Naive B cell (primary cell): ENCODE measurements at places on chromosomes 1 and 21. TPM values are rescaled to one million over a fixed set of nuclear protein-coding genes. Genes with fewer than 3 reads are reported as not detected.

KAZN gene
- not detected for polyA plus RNA-seq

TFF3 gene
- not detected for polyA plus RNA-seq

CDA gene
- polyA plus RNA-seq: 0.30 TPM

GPR37L1 gene
- polyA plus RNA-seq: 0.50 TPM

B3GALT5 gene
- polyA plus RNA-seq: not detected

CNIH3 gene
- polyA plus RNA-seq: not detected

DNAH14 gene
- 0.43 TPM for polyA plus RNA-seq

KRTAP19-8 gene
- not detected for polyA plus RNA-seq

RSBN1 gene
- polyA plus RNA-seq: 28.7 TPM

AADACL3 gene
- not detected for polyA plus RNA-seq

SYTL1 gene
- polyA plus RNA-seq: 68.4 TPM

PLA2G2A gene
- not detected for polyA plus RNA-seq

DNA sequence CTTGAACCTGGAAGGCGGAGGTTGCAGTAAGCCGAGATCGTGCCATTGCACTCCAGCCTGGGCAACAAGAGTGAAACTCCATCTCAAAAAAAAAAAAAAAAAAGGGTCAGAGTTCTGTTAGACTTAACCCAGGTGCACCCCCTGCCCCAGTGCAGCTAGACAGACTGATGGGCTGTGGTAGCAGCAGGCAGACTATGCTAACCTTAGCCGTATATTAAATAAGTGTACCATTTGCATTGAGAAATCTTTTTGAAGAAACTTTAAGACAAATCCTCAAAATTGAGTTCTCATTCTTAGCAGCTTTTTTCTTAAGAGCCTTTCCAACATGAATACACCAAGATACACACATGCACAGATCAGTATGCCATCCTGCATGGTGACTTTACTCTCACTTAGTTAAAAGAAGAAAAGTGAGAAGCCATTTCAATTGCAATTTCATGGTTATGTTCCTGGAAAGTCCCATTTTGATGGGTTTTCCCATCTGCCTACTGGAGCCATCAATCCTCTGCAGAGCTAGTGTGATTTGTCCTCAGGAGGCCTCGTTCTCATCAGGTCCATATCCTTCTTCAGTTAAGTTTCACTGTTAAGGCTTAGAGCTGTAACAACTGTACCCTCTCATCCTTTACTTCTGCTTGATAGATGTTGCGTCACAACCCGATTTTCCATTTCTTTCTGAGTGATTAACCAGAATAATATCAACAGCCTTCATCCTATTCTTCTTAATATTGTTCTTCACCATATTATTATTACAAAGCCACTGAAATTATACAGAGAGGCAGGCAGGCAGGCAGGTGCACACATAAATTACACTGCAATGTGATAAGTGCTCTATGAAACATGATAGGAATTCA is 7.3 kb downstream of the FCRLB start:
- H3K36me3 ChIP-seq: no peaks in the 10 kb centered on the region
- no peaks in the 10 kb centered on the region for H3K27me3 ChIP-seq
- DNase-seq: no peak

DNA sequence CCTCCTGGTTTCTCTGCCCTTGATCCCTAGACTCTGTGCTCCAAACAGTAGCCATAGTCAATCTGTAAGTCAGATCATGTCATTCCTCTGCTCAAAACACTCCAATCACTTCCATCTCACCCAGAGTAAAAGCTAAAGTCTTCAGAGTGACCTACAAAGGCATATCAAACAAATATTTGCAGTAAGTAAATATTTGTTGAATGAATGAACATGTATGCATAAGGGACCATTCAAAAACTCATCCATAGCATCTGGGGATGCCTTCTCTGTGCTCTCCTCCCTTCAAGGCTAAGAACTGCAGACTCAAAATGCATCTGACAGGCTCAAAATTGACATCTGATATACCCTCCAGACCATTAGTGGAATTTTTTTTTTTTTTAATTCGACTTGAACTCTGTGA is 18.1 kb upstream of the AK5 start:
- H3K27ac ChIP-seq: no peak overlapping the region
- peaks cover 7% of the 10 kb centered on the region for H3K27me3 ChIP-seq
- H3K4me3 ChIP-seq: no peak overlapping the region
- no peaks in the 10 kb centered on the region for H3K4me1 ChIP-seq
- no peak for DNase-seq

DNA sequence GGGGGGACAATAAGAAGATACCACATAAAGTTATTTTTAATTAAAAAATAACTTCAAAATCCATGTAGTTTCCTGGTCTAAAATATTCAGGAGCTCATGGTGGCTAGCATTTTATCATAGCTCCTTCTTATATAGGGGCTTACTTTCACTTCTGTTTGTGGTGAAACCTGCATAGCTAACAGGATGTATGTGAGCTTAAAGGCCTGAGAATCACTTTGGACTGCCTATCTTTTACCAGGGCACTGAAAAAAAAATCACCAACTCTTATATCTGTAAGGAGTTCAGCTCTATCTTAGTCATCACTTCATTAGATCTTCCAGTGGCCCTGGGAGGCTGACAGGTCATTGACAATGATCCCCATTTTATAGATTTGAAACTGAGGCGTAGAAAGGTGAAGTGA is 21.3 kb downstream of the UROD start:
- H3K4me1 ChIP-seq: peaks cover 14% of the 10 kb centered on the region
- H3K27me3 ChIP-seq: no peaks in the 10 kb centered on the region
- H3K27ac ChIP-seq: peak overlapping the region; percentile 84
- H3K36me3 ChIP-seq: no peaks in the 10 kb centered on the region
- peak overlapping the region; percentile 28 for H3K4me3 ChIP-seq

DNA sequence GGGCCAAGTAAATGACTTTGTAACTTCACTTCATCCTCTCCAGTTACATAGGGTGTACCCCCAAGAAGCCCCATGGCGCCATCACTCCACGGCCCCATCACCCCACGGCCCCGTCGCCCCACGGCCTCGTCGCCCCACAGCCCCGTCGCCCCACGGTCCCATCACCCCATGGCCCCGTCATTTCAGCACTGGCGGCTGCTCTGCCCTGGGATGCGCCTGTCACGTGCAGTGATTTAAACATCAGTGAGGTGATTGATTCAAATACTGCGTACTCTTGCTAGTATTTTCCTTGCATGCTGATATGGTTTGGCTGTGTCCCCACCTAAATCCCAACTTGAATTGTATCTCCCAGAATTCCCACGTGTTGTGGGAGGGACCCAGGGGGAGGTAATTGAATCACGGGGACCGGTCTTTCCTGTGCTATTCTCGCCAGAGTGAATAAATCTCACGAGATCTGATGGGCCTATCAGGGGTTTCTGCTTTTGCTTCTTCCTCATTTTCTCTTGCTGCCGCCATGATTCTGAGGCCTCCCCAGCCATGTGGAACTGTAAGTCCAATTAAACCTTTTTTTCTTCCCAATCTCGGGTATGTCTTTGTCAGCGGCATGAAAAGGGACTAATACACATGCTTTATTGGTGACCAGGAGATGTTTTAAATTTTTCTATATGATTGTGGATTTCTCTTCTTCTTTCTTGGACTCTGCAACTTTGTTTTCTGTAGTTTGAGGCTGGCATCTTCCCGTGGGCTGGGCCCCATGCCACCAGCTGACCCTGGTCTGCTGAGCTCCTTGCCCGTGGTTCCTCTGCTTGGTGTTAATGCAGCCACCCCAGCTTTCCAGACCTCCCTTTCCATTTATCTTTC is 50.1 kb upstream of the PCBP3 start:
- no peak for DNase-seq
- H3K4me1 ChIP-seq: peaks cover 5% of the 10 kb centered on the region
- H3K36me3 ChIP-seq: peaks cover 8% of the 10 kb centered on the region
- no peak overlapping the region for H3K4me3 ChIP-seq

DNA sequence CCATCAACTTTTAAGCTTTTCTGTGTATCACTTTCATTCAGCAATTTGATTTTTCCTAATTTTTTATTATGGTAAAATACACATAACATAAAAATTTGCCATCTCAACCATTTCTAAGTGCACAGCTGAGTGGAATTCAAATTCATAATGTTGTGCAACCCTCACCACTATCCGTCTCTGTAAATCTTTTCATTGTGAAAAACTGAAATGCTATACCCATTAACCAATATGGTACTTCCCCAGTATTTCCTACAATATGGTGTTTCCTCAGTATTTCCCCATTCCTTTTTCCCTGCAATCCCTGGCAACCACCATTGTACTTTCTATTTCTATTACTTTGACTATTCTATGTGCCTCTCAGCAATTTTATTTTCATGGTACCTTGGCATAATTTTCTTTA is 6.8 kb downstream of the STPG1 start:
- no peak overlapping the region for H3K4me3 ChIP-seq
- H3K4me1 ChIP-seq: peaks cover 4% of the 10 kb centered on the region
- no peaks in the 10 kb centered on the region for H3K27me3 ChIP-seq
- no peaks in the 10 kb centered on the region for H3K36me3 ChIP-seq
- no peak overlapping the region for H3K27ac ChIP-seq

DNA sequence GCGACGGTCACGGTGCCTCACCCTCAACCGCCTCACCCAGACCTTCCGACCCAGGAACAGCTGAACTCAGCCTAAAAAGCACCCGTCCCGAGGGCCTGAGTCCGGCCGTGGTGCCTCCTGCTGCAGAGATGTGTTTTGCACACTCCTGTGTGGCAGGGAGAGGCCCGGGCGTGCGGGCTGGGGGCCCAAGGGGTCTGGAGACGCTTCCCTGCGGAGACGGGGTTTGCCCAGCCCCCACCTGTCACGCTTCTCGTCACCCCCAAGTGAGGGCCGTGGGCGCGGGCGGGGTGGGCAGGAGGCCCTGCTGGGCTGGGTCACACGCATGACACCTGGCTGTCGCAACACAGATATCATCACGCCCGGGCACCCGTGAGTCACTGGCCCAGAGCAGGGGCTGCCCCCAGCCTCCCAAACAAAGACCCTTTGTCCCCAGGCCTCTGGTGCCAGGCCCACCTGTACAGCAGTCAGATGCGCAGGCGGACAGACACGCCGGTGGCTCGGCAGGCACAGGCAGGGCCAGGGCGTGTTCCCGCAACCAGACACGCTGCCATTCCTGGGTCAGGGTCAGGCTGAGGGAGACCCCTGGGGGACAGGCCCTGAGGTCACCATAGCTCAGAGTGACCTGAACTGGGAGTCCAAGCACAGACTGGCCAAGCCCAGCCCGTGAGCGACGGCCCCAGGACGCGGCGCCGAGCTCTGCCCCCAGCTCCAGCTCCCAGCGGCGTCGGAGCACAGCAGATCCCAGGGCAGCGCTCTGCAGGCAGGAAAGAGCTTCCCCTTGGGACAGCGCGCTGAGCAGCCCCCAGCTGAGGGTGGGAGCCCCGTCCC is 6.1 kb downstream of the B3GALT6 start:
- no peak overlapping the region for H3K4me3 ChIP-seq
- peak; percentile 38 for DNase-seq
- H3K4me1 ChIP-seq: peaks cover 7% of the 10 kb centered on the region

DNA sequence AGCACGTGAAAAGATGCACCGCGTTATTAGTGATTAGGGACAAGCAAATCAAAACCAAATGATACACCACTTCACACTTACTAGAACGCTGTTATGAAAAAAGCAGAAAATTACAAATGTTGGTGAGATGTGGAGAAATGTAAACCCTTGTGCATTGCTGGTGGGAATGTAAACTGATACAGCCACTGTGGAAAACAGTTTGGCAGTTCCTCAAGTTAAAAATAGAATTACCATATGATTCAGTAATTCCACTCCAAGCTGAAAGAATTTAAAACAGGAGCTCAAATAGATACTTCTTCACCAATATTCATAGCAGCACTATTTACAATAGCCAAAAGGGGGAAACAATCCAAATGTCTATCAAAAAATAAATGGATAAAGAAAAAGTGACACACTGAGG is 10.3 kb upstream of the EVI5 start:
- H3K4me3 ChIP-seq: no peak overlapping the region
- H3K27ac ChIP-seq: no peak overlapping the region
- no peak for DNase-seq
- peaks cover 16% of the 10 kb centered on the region for H3K27me3 ChIP-seq

GRCh38 chr1:234433563-234434285 is 45.3 kb downstream of the TARBP1 start:
- peaks cover 28% of the 10 kb centered on the region for H3K36me3 ChIP-seq
- DNase-seq: no peak
- H3K4me3 ChIP-seq: no peak overlapping the region
- no peaks in the 10 kb centered on the region for H3K27me3 ChIP-seq

DNA sequence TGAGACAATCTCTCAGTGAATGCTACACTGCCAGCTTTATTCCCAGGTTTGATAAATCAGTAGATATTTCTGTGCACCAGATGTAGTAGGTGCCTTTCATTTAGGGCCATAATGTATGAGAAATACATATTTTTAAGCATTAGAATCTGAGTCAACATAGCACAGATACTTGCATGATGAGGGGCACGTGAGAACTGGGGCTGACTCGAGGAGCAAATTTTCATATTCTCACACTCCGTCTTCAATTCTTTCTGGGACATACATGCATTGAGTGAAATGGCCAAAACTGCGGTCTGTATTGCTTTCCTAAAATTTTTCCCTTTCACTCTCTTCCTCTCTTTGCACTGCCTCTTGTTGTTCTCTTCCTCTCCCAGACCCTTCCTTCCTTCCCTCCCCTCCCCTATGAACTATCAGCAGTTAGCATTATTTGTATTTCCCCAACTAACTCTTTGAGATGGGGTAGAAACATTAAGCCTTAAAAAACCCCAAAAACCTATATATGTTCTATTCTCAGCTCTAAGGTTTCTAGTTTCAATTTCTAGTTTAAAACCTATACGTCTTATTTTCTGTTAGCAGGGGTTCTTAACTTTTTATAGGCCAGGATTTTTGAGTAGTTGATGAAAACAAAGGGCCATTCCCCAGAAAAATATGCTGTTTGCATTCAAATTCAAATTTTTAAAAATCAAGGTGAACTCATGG is 289.1 kb downstream of the PTBP2 start:
- no peak overlapping the region for H3K4me3 ChIP-seq
- H3K4me1 ChIP-seq: no peaks in the 10 kb centered on the region
- no peaks in the 10 kb centered on the region for H3K36me3 ChIP-seq
- peaks cover 9% of the 10 kb centered on the region for H3K27me3 ChIP-seq

DNA sequence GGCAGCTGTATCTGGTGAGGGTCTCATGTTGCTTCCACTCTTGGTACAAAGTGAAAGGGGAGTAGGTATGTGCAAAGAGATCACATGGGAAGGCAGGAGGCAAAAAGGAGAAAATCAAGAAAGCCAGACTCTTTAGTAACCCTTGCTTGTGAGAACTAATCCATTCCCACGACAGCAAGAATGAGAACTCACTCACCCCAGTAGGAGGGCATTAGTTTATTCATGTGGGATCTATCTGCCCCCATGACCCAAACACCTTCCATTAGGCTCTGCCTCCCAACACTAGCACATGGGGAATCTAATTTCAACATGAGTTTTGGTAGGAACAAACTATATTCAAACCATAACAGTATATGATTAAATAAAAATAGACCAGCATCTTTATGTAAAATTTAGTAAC is 57.6 kb downstream of the ZNHIT6 start:
- no peak overlapping the region for H3K4me3 ChIP-seq
- no peaks in the 10 kb centered on the region for H3K4me1 ChIP-seq
- DNase-seq: no peak
- no peak overlapping the region for H3K27ac ChIP-seq
- no peaks in the 10 kb centered on the region for H3K27me3 ChIP-seq

- H3K4me1 ChIP-seq: peaks cover 19% of the 10 kb centered on the region
- peaks cover 7% of the 10 kb centered on the region for H3K36me3 ChIP-seq
- no peaks in the 10 kb centered on the region for H3K27me3 ChIP-seq
- no peak for DNase-seq
Observed at GRCh38 chr1:162497104-162497722, 405 bp upstream of the UHMK1 start.

- no peaks in the 10 kb centered on the region for H3K4me1 ChIP-seq
- H3K27me3 ChIP-seq: peaks cover 11% of the 10 kb centered on the region
- DNase-seq: no peak
Observed at GRCh38 chr1:11598461-11598860, 55.8 kb downstream of the FBXO2 start.
